ENCODE measurements at places on chromosomes 1 and 21. TPM values are rescaled to one million over a fixed set of nuclear protein-coding genes. Genes with fewer than 3 reads are reported as not detected.
A peak's percentile ranks its signal among the peaks of the same experiment; 100 is the strongest.

GRCh38 chr1:212667223-212668139 is 32.2 kb downstream of the BATF3 start:
- no peak for DNase-seq

Gene ZSWIM5
- total RNA-seq: 2.4 TPM

GRCh38 chr1:16191309-16191708 is 21.1 kb downstream of the ARHGEF19 start:
- no peak for DNase-seq

- DNase-seq: no peak
Measured at GRCh38 chr1:212225871-212226302, 59.3 kb upstream of the PPP2R5A start.

DNA sequence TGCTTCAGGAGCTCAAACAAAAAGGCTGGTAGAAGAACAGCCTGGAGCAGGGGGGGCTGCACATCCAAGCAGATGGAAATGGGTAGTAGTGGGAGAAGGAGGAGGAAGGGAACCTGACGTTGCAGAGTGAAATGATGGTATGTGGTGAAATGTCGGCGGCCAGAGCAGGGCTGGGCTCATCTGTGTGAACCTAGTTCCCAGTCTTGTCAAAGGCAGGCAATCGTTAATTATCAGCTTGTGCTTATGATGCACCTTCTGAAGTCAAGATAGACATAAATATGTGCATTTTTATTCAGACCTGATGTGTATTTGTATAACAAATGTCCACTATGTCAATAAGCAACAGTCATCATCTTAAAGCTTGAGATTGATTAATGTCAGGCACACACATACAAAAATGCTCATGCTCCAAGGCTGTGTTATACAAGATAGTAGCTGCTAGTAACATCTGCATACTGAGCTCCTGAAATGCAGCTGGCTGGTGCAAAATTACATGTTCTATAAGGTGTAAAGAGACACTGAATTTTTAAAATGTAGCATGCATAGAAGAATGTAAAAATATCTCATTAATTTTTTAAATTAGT is 10.6 kb upstream of the ATP6V1G3 start:
- DNase-seq: no peak

- peak; percentile 37 for DNase-seq
Measured at GRCh38 chr1:39892601-39893595, 8.8 kb downstream of the MYCL start.

Gene TNFRSF14
- total RNA-seq: 30.7 TPM

Gene ARHGAP29
- 12.5 TPM for total RNA-seq

DNA sequence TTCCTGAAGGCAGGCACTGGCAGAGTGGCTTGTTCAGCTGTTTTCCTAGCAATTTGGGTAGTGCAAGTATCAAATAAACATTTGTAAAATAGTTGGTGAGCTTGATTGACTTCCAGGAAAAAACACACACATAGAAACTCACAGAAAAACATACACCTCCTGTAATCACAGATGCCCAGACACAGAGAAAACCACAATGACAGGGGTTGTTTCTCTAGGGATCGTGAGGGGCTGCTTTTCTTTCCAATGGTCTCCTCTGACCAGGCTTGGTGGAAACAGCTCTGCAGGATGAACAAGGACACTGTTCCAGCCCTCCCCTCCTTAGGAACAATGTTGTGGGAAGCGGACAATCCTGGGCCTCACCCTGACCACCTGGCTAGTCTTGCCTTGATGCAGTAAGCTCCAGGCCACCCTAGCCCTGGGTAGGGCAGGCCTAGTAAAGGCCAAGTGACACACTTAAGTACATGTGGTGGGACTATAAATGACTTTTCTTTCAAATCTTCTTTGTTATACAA is 142.5 kb upstream of the HMGB4 start:
- no peak for DNase-seq

DNA sequence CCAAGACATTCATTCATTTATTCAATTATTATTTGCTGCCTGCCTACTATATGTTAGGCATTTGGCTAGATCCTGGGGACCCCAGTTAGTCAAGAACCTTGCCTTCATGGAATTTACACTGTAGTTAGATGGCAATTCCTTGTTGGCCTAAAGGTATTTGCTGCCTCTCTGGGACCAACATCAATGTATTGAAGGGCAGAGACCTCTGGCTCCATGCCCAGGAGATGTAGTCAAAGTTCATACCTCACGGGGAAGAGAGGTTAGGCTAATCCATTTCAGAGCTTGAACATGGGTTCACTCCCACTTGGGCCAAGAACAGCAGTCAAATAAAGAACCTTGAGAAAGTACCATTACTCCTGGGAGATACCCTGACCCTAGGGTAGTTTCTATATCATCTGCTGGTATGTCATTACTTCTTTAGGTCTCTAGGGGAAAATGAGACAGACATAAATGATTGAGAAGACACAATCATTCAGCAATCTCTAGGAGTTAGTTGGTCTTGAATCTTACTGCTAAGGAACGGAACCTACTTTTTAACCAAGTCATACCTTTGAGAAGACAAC is 32.0 kb downstream of the SORT1 start:
- DNase-seq: no peak

DNA sequence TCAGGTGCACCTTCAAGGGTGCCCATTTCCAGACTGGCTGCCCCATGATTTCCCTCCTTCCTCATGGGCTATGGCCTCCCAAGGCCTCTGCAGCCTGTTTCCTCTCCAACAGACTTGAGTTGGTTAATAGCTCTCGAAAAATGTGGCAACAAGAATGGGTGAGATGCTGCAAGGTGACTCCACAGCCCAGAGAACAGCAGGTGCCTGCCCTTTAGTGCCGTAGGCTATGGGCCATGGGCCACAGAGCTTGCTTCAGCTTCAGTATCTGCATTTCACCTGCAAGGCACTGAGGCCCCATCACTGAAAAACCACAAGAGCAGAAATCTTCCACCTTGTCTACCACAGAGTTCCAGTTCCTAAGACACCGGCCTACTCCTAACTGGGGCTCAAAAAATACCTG is 122.0 kb downstream of the ETS2 start:
- DNase-seq: no peak

DNA sequence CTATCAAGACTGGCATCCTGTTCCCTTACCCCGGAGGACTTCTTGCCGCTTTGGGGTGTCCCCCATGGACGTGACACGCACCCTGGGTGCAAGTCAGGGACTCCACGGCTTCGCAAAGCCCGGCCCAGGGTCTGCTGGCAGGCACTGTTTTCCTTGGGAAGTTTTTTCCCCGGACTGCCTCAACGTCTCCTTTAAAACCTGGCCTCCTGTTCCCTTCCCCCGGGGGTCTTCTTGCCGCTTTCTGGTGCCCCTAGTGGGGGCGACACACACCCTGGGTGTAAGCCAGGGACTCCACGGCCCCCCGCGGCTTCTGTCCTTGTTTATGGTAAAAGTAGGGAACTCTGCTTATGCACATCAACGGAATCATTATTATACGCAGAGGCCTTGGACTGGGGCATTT is 136.6 kb downstream of the LIPI start:
- no peak for DNase-seq

Gene CFH
- 22.5 TPM for total RNA-seq

Gene TMEM69
- total RNA-seq: 6.4 TPM

DNA sequence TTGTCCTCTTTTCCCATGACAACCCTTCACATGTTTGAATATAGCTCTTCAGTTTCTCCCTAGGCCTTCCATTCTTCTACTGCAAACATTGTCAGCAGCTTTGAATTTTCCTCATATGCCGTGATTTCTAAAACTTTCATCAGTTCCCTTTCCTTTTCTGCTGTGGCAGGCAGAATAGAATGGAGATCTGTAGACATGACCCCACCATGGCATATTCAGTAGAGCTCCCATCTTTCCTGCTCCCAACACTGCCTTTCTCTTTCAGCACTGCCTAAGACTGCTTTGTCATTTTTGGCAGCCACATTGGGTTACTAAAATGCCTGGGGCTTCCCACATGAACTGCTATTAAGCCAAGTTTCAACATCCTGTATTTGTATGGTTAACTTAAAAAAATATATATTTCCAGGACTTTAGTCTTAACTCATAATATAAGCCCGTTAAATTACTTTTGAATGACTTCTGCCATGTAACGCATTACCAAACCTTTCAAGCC is 60.9 kb downstream of the TBX19 start:
- no peak for DNase-seq

DNA sequence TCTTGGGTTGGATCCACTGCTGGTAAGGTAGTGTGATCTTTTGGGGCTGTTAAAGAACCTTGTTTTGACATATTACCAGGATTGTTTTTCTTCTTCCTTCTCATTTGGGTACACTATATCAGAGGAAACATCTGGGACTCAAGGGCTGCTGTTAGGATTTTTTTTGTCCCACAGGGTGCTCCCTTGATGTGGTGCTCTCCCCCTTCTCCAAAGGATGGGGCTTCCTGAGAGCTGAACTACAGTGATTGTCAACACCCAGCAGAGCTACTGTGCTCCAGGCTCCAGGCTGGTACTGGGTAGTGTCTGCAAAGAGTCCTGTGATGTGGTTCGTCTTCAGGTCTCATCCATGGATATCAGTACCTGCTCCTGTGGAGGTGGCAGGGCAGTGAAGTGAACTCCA is 20.6 kb downstream of the IFI16 start:
- no peak for DNase-seq

- no peak for DNase-seq
Measured at GRCh38 chr1:96256130-96256790, 465.3 kb upstream of the PTBP2 start.

- no peak for DNase-seq
Measured at GRCh38 chr1:113676524-113676923, 82.8 kb downstream of the PHTF1 start.

DNA sequence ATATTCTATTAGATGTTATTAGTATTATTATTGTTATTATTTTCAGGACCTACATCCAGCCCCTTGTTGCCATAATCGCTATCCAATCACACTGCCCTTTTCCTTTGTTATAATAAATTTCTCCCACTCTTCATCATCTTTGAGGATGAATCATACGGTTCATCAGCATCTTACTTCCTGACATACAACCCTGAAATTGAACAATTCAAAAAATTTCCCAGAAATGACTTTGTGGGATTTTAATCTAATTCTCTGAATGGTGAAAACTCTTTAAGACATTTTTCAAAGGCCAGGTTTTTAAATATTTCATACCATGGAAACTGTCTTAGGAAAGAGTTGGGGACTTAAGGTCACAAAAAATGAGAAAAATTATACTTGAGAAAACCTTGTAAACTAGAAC is 353.5 kb downstream of the ST6GALNAC3 start:
- DNase-seq: no peak

- DNase-seq: peak; percentile 80
Measured at GRCh38 chr1:37793773-37794371, at the start of gene MANEAL. Gene MANEAL, plus strand, starts transcription at chr1:37793847. Its CDS starts 336 bp downstream, at chr1:37794183.

- no peak for DNase-seq
Measured at GRCh38 chr1:208027861-208028260, 116.9 kb upstream of the CD34 start.

DNA sequence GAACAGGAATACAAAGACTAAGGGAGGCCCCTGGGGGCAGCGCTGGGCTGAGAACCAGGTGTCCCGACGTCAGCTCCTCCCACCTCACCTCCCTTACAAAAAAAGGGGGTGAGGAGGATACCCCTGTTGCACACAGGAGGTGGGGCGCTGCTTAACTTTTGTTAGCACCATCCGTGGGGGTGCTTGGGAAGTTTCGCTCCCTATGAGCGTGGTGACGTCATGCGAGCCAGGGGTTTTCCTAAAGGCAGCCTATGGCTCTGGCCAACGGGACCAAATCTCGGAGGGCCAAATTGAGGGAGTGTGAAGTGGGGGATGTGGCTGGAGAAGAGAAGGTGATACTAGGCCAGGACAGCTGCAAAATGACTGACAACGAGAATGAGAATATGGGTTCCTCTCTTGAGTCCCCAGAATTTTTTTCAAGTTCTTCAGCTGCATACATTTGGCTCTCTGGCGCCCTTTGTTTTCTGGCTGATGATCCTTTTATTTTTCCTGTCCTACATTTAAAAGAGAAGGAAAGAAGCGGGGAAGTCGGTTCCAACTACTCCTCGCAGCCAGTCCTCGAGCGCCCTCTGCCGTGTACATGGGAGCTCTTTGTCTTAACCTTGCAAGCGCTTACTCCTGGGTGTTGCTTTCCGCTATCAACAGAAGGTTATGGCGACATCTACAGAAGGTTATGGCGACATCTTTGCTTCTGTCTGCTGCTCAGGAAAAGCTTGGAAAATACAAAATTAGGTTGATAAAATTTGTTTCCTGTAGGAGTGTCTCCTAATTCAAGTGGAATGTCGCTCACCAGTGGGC is 48.0 kb upstream of the ZC3H11B start:
- DNase-seq: peak; percentile 87

- DNase-seq: no peak
Measured at GRCh38 chr1:75970631-75971030, 38.4 kb upstream of the ASB17 start.

DNA sequence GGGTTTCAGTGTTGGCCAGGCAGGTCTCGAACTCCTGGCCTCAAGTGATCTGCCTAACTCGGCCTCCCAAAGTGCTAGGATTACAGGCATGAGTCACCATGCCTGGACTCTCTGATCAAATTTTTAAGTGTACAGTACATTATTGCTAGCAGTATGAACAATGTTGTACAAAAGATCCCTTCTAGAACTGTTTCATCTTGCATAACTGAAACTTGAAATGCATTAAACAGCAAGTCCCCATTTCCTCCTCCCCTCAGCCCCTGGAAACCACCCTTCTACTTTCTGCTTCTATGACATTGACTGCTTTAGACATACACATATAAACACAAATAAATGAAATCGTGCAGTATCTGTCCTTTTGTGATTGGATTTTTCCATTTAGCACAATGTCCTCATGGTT is 463.4 kb downstream of the PTPRC start:
- no peak for DNase-seq

Gene LCE1A
- not detected for total RNA-seq

- no peak for DNase-seq
Measured at GRCh38 chr21:17580319-17580718, 32.4 kb downstream of the BTG3 start.

DNA sequence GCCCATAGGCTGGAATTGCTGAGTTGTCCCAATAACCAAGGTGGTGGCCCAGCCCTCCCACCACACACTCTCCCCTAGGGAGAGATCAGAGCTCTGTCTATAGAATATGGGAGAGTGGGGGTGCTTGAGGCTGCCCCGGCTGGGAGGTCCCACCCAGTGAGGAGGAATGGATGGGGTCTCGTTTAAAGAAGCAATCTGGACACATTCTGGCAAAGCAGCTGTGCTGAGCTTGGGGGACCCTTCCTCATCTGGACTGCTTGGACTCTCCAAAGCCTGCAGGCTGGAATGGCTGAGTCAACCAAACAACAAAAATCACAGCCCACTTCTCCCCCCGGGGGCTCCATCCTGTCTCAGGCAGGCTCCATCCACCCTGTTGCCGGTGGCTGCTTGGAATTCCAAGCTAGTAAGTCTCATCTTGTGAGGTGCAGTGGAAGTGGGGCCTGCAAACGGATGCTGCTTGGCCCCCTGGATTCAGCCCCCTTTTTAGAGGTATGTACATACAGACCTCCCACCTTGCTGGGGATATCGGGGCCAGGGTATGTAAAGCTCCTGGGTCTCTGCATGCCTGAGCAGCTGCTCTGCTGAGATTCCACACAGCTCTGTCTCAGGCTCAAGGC is 67.1 kb upstream of the FAM78B start:
- no peak for DNase-seq

Measured in pancreas (tissue), 10 donors.